ENCODE measurements at places on chromosomes 3 and 15. TPM values are rescaled to one million over a fixed set of nuclear protein-coding genes. Genes with fewer than 3 reads are reported as not detected.
A peak's percentile ranks its signal among the peaks of the same experiment; 100 is the strongest.

DNA sequence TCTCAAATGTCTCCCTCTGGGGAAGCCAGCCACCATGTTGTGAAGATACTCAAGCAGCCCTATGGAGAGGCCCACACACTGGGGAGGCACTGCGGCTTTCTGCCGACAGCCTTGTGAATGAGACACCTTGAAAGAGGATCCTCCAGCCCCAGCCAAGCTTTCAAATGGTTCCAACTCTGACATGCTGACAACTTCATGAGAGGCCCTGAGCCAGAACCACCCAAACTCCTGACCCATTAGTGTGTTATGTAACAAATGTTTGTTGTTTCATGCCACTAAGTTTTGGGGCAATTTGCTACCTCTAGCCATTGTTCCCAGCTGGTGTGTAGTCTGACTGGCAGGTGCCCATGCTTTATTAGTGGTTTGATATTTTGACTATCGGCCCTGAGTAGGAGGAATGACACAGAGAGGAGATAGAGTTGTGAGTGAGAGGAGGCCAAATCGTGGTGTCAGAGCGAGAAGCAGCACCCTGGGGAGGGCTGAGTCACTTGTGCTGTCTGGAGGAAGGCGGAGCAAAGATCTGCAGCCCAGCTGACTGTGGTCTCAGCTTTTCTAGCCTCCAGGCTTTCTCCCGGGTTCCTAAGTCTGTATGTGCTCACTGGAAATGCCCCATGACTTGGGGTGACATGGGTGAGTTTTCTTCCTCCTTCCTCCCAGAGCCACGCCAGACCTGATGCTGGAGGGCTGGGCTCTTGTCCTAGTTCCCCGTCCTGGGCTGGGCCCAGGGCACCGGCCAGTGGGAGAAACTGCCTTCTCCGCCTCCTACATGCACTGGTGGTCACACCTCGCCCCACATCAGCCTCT, 56.7 kb upstream of the BLM start:
- peak; percentile 60 for DNase-seq

DNA sequence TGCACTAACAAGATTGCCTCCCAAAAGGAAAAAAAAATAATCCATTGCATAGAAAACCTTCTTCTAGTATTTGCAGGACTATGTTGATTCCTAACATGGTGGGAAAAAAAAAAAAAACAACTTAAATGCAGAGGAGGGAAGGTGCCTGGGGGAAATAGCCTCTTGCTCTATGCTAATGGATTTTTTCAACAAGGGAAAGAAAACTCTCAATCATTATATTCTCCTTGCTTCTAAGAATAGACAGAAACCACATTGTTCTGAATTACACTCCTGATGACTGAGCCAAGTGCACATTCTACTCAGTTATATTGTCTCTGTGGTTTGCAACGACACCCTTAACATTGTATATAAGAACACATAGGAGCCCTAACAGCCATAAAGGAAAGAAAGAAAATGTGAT, 760.2 kb downstream of the NAALADL2 start:
- DNase-seq: no peak

BFSP2 gene
- total RNA-seq: not detected

GRCh38 chr3:38985581-38985980, 66.2 kb downstream of the SCN11A start:
- no peak for DNase-seq

DNA sequence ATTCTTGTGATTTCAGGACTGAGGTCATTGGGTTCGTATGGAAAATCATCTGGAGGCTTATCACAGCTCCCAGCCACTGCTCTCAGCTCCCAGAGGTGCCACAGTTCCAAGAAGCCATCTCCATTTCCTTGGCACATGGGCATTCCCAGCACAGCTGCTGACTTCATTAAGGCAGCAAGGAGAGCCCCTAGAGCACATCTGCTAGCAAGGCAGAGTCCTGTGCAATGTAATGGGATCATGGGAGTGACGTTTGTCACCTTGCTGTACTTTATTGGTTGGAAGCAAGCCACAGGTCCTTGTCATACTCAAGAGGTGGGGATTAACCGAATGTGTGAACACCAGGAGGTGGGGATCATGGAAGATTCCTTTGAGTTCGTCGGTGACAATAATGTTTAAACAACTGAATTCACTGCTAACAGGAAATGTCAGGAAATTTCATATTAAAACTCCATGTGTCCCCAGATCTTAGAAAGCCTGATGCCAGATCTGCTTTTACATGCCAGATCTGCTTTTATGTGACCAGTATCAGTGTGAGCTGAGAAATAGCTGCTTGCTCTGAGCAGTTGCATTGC, 148.8 kb downstream of the GABRG3 start:
- DNase-seq: no peak
